Stimulated activated CD4-positive, alpha-beta T cell treated with anti-CD3 and anti-CD28 coated beads, Interleukin-1b, Interleukin-23, amount 100 ng/mL, for 1 hour (primary cell): ENCODE measurements at places on chromosomes 2 and 18.

DNA sequence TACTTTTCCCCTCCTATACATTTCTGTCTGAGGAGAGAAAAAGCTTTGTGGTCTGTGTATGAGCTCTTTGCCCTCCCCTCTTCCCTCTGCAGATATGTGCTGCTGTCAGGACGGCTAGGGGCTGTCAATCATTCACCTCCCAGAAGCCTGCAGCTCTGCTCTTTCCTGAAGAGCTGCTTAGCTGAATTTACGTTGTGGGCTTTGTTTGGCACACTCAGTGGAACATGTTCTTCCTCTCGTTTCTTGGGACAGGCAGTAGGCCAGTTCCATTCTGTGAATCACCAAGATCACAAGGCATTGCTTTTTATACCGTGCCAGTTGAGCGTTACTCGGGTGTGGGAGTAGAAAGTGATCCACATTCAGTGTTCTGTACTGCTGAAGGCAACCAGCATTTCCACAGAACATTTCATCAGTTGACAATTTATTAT, 136.7 kb downstream of the LAMA3 start:
- no peak for DNase-seq

- no peak for DNase-seq
Observed at GRCh38 chr2:159419403-159419802, 132.9 kb upstream of the WDSUB1 start.

DNA sequence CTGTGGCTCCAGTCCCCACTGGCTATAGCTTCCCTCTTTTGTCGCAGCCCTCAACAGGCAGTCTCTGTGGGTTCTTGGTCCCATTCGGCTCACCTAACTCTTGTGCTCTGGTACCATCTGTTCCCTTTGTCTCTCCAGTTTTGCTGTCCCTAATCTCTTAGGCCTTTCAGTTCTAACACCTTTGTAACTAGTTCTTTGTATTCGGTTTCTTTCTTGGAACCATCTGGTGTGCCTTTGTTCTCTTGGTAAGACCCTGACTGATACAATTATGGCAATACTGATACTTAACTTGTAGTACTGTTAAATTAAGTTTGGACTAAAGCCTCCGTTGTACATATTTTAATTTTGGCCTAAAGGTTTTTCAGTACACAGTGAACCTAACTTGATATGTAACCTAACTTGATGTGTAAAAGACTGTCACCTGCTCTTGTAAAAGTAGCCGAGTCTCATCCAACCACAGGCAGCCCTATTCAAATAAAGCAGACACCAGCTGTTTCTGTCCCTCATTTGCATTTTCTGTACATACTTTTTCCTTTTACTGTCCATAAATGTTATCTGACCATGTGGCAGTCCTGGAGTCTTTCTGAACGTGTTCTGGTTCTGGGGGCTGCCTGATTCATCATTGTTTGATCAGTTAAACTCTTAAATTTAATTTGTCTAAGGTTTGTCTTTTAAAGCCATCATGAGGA, 4.8 kb upstream of the MRPL44 start:
- no peak for DNase-seq

DNA sequence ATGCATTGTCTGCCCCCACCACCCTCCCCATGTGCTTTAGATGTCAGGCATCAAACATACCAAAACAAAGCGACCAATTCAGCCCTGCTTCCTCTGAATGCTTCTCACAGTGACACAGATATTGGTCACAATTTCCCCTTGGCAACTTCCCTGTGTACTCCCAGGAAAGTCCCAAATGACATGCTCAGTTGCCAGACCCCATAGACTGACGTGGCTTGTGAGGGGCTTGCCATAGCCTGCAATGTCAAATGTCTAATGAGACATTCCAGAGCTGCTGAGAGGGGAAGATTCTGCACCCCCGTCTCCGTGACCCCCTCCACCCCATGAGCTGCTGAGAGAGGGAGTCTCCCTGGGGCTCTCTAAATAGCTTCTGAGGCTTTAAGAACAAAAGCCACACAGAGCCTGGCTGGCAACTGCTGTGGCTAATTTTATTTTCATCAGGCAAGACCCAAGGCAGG, 47.3 kb downstream of the RFTN2 start:
- DNase-seq: no peak

DNA sequence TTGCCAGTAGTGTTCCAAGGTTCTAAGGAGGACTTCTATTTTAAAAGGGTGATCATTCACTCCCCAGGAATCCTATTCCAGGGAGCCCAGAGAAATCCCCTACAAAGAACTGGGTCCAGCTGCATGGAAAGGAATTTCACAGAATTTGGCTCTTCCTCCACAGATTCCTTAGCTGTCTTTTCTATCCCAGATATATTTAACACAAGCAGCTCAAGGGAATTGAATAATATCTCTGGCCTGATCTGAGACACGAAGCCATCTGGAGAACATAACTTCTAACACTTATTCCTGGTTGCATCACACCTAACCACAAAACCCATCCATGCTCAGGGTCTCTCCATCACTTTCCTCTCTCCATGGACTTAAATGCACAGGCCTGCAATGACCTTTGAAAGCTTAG, 306.7 kb upstream of the ACVR2A start:
- DNase-seq: no peak

DNA sequence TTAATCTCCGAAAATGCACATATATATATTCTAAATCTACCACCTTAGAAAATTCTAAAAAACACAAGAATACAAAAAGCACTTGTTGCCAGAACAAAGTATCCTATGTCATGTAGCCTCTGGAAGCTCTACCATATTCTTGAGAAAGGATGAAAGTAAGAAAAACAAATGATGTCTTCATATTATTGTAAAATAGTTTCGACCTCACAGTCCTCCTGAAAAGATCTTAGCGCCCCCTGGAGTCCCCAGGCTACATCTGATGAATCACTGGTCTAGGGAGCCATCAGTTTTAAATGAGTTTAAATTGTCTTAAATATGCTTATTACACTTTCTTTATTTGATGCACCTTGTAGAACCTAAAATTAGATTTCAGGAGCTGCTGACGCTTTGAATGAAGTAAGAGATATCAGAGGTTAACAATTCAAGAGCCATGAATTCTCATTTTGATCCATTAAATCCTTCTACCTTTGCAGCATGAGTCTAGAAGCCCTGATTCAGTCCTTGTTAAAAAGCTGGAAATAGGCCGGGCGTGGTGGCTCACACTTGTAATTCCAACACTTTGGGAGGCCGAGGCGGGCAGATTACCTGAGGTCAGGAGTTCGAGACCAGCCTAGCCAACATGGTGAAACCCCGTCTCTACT, 138.8 kb downstream of the MCFD2 start:
- peak; percentile 19 for DNase-seq

DNA sequence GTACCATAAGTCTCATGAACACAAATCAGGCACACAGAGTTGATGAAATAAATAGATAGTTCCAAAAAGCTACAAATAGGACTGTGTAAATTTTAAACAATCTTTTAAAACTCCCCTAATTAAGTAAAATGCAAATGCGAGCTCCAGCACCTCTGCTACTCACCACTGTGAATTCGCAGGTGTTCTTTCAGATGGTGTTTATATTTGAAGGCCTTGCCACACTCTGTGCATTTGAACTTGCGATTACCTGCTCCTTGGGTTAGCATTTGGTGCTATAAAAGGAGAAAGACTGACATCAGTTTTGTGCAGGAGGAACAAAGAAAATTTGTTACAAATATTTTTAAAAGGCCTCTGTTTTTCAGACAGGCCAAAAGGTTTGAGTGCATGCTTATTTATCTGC, 118.9 kb downstream of the ZEB2 start:
- no peak for DNase-seq

DNA sequence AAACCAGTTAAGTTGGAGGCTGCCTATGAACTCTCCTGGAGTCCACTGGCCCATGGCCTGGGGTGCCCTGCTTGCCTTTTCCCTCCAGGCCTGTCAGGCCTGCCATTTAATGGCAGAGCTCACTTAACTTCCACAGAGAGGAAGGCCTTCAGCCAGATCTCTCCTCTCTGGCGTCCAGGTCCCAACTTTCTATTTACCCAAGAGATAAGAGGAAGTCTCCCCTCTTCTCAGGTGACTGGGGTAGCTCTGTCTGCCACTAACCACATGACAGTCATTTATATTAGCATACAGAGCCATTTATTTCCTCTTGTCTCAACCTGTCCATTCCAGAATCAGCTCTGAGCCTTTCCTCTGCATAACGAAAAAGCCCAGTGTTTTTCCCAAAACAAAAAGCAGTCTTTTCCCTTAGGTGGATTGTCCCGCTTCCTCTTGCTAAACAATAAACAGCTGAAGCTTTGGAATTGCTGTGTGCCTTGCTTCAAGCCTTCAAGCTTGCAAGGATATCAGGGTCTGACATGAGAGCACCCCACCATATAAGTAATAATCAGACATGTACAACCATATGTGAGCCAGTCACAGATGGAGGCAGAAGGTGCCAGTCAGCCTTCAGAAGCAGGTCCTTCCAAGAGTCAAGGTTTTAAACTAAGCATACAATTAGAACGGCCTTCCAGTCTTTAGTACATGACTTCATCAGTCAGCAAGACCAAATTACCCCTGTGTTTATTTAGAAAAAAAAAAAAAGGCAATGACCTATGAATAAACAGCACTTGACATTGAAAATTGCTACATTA, 71.2 kb upstream of the STPG4 start:
- DNase-seq: no peak

DNA sequence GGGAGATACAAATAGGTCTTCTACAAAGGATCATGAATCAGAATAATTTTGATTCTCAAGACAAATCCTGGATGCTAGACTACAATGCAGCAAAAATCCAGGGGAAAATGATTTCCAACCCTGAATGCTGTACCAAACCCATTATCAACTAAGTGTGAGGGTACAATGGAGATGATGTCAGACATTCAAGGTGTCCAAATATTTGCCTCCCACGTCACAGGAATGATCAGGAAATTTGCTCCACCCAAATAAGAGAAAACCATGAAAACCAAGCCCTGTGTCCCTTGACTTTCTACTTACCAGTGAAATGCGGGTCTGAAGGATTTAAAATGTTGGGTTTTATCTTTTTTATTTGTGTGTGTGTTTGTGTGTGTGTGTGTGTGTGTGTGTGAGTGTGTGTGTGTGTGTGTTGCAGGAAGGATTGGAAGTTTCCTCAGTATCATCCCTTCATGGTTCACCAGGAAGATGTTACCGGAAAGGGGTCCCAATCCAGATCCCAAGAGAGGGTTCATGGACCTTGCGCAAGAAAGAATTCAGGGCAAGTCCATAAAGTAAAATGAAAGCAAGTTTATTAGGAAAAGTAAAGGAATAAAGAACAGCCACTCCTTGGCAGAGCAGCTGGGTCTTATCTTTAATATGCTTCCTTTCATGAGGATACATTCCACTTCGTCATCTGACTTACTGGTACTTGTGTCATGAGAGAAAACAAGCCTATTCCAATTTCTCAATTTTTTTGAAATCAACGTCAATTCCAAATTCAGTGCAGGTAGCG, 61.1 kb upstream of the ID2 start:
- no peak for DNase-seq

- DNase-seq: no peak
Observed at GRCh38 chr2:165357758-165358157, 111.7 kb upstream of the CSRNP3 start.

DNA sequence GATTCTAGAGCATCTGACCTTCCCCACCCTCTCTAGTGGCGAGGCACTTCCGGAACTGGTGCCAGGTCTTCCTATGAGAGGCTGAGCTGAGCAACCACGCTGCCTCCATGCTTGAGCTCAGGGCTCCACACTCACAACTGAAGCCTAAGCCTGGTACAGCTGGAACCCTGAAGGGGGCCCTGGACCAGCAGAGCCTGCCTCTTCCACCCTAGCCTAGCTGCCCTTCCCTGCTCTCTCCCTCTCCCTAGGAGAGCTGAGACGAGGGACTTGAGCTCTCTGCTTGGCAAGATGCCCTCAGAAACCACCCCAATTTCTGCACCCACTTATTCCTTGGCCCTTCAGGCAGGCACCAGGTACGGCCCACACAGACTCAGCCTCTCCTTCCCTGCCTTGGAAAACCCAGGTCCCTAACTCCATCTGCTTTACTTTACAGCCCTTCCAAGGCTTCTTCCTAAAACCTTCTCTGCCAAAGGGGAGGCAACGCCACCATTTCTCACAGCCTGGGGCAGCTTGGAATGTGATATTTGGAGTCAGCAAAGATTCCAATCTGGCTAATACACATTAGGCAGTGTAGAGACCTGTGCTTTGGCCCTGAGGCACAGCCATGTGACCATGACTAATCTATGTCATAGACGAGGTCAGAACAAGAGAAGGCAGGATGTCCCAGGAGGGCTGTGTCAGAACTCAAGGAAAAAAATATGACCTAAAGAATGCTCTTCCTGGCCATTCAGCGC, 18.8 kb downstream of the COX7A2L start:
- no peak for DNase-seq

- DNase-seq: no peak
Observed at GRCh38 chr2:207183506-207183905, 17.8 kb upstream of the KLF7 start.

DNA sequence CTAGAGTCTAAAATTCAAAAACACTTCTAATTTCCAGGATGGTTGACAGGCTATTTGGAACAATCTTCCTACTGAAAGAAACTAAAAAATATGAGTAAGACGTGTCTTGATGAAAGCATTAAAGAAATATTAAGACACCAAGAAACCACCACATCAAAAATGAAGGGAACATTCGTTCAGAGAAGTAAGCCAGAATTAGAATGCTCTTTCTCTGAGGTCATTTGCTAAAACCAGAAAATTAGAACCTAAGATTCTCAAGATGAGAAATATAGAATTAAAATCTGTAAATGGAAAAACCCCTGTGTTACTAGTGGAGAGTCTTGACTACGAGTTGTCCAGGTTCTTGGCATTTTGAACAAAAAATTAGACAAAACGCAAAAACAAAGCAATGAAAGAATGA, 54.8 kb upstream of the YWHAQ start:
- no peak for DNase-seq

- DNase-seq: no peak
Observed at GRCh38 chr2:148917431-148917830, 42.4 kb downstream of the KIF5C start.

DNA sequence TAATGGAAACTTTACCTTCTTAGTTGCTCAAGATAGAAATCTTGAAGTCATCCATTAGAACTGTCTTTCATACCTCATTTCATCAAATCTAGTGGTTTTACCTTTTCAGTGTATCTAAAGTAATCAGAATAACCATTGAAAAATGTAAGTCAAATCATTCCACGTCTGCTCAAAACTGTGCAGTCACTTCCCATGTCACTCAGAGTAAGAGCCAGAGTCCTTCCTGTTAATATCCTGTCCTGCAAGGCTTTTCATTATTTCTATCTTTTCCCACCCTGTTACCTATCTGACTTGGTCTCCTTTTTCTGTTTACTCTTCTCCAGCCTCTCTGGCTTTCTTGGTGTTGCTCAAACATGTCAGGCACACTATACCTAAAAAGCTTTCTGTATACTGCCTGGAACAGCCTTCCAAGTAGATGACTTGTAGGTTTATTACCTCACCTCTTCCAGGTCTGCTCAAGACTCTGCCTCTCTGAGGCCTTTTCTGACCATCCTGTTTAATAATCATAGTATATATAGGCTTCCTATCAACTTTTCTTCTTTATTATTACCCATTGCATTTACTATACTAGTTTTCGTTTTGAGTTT, 3.4 kb downstream of the C2orf69 start:
- no peak for DNase-seq
